ENCODE measurements at places on chromosomes 4 and X.

- DNase-seq: no peak
Measured at GRCh38 chr4:187084701-187085100, 361.0 kb upstream of the FAT1 start.

GRCh38 chrX:46463682-46464081, 81.5 kb downstream of the ZNF674 start:
- no peak for DNase-seq

GRCh38 chr4:98754736-98755135, 96.3 kb upstream of the TSPAN5 start:
- DNase-seq: no peak

GRCh38 chrX:9942086-9942485, 25.1 kb upstream of the CLDN34 start:
- peak; percentile 24 for DNase-seq

DNA sequence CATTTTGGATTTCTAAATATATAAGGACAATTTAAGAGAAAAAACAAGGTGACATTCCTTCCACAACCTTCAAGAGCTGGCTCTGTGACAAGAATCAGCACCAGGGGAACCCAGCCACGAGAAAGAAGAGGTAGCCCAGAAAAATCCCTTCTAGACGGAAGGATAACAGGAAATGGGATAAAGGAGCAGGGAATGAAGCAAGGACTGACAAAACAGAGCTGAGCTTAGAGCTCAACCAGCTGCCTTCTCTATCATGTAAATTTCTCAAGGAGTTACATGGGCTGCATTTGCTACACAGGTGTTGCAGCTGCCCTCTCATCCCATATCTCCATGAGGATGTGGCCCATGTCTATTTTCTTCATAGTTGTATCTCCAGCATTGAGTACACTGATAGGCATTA, 154.2 kb upstream of the PRDX4 start:
- DNase-seq: no peak

- DNase-seq: no peak
Measured at GRCh38 chr4:8269535-8270417, at the start of gene HTRA3. Gene HTRA3 (plus strand): TSS chr4:8269754. CDS start chr4:8269969, 215 bp downstream.

GRCh38 chr4:6275898-6276806, 6.5 kb downstream of the WFS1 start:
- DNase-seq: no peak

DNA sequence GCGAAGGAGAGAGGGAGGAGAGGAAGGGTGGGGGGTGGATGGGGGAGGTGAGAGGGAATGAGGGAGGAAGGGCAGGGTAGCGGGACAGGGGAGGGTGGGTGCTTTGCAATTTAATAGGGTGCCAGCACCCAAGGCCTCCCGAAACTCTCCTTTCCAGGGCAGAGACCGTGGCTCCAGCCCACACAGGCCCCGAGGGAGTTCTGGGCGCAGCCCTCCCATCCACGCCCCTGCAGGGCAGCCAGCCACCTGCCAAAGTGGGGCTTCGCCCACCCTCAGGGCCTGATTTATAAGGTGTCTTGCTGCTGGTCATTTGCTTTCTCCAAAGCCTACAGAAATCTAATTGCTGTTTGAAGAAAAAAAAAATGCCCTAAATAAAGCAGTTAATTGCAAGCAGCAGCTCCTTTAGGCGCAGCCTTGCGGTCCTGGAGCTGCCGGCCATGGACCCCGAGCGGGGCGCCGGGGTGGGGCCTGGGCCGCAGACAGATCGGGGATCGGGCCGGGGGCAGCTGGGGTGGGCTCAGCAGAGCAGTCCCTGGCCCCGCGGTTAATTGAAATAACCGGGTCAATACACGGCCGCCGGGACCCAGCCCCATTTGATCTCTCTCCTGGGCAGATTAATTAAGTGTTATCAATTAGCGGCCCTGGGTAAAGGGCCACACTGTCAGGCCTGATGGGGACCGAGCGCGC, 106.0 kb upstream of the NKX1-1 start:
- no peak for DNase-seq

All from activated CD4-positive, alpha-beta T cell treated with anti-CD3 and anti-CD28 coated beads, Interleukin-2, amount 50 U/mL, for 24 hours (primary cell).